ENCODE measurements at places on chromosomes 13 and 19.

DNA sequence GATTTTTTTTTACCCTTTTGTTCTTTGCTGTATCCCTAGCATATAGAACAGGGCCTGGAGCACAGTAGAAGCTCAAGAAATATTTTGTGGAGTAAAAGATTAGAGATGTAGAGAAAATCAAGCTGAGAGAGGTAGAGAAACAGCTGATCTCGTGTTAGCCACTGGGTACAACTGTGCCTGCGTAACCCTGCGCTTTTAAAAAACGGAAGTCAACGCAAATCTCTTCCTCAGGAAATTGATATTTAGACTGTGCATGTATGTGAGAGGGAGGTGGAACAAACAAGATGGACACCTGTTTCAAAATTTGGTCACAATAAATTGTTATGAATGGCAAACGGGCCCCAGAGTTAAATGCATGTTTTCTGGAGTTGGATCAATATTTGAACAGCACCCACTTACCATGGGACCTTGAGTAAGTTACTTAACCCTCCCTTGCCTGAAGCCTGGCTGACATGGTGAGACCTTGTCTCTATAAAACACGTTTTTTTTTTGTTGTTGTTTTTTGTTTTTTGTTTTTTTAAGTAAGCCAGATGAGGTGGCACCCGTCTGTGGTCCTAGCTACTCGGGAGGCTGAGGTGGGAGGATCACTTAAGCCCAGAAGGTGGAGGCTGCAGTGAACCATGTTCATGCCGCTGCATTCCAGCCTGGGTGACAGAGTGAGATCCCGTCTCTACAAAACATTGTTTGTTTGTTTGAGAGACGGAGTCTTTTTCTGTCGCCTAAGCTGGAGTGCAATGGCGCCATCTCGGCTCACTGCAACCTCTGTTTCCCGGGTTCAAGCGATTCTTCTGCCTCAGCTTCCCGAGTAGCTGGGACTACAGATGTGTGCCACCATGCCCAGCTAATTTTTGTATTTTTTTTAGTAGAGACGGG, 3.3 kb upstream of the EPOR start:
- no peak for DNase-seq

DNA sequence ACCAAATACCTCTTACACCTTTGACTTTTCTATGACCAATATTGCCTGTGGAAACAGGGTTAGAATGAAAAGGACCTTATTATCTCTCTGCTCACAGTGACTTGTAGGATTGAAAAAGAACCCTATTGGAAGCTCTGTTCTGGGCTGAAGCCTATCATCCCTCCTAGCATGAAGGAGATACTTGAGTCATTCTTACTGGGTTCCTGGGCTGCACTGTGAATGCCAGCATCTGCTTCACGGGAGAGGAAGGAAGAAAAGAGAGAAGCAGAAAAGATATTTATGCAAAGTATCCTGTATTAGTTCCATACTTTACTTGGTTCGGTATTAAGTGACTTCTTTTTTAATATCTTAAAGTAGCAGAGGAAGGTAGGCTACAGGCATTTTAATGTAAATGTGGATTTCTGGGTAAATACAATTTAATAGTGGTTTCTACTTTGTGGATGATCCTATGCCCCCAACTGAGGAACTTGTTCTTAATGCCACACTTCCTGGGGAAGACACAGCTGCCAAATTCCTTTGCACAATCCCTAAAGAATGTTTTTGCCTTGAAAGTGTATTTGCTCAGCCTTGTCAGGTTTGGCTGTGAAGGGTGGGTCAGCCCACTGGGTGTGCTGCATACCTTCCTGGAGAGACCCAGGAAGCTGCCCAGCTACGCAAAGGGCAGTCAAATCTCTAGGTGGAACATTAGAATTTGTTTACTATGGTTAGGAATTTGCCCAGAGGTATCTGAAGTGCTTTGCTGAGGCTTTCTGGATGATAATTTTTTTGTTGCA, 13.7 kb upstream of the SCEL start:
- DNase-seq, result no peak

DNA sequence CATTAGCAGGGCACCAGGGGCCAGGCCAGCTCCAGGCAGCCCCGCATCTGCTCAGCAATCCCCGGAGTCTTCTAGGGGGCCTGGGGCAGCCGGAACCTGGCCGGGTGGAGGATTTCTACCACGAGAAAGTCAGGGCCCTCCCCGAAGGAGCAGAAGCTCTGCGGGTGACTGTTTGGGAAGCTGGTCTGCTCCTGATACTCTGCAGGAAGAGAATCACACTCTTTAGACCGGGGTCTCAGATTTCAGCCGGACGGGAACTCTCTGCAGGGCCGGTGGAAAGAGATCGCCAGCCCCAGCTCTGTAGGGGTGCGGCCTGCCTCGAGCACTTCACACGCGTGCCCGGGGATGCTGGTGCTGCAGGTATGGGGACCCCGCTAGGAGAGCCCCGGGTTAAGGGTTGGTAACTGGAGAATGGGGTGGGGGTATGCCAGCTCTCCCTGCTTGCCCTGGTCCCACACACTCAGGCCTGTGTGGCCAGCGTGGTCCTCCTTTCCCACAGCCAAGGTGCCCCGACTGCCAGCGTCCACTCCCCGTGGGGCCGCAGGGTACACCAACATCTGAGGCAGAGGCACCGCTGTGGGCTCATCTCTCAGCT, 20.1 kb downstream of the RASA3 start:
- no peak for DNase-seq

DNA sequence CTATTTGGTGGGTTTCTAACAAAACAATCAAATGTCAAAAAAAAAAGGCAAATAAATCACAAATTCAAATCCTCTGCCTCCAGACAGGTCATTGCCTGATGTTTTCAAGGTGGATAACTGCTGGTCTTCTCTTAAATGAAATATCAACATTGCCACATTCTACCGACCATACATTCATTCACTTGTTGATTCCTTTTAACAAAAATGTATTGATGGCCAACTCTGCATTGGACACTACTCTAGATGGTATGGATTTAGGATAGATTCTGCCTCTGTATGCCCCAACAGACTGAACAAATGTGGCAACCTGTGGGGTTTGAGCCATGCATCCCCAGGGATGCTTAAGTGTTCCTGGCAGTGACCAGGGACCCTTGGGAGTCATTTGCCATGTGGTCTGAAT, 87.6 kb upstream of the STK24 start:
- DNase-seq, result no peak

- DNase-seq, result no peak
These were observed 6.1 kb upstream of the CEACAM7 start for GRCh38 chr19:41694196-41694595.

DNA sequence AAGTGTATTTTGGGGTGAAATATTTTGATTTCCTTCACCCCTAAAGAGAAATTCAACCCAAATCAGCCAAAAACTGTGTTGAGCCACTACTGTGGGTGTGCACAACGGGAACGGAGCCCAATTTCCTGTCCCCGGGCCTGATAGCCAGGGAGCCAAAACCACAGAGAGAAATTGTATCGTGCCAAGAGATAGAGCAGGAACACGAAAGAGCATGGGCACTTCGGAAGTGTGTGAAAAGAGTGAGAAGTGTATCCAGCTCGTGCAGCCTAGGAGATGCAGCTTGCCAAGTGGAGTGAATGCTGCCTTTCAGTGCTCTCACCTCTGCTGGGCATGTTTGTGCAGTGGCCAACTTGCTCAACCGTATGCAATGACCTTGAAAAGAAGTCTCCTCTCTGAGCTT, 19.4 kb upstream of the PLEKHF1 start:
- no peak for DNase-seq

GRCh38 chr13:22311734-22312404, 641.0 kb downstream of the FGF9 start:
- no peak for DNase-seq
